HEK293T (cell line): ENCODE measurements at places on chromosomes 4 and X.

- peak; percentile 83 for DNase-seq
Measured at GRCh38 chr4:25159837-25160713, at the start of gene SEPSECS. TSS of gene SEPSECS (minus strand) at chr4:25160449. CDS start at chr4:25160369, 80 bp downstream.

DNA sequence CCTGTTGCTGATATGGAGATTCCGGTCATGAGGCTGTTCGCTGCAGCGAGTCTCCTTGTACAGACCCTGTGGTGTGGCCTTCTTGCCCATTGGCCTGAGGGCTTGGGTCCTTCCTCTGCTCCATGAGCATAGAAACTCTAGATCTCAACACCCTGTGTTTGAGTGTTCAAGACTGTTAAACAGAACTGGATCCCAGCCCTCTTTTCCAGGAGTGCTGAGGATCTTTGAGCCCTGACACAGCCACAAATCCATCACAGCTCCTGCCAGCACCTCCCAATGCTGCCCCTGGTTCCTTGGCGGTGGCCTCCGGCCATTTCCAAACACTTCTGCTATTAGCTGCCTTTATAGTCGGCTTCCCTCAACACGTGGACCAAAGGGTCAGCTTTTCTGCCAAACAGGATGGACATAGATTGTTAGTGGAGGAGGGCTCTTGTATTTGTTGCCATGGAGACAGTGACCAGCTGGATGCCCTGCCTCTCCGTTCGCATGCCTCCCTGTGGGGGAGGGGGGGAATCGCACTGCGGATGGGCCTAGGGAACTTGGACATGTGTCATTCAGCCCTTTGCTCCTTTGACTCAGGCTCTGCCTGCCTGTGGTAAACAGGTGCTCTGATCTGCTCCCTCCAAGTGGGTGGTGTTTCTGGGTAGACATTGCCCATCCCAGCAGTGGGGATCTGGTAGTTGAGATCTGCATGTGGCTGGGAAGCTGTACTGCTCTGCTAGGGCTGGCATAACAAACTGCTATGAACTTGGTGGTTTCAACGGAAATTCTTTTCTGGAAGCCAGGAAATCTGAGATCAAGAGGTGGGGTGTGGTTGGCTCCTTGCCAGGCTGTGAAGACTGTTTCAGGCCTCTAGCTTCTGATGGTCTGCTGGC lies 6.9 kb upstream of the WDR1 start:
- DNase-seq, result no peak

GRCh38 chr4:124295413-124295812 lies 417.1 kb downstream of the ANKRD50 start:
- DNase-seq, result no peak

GRCh38 chr4:26613237-26613636 lies 29.4 kb downstream of the TBC1D19 start:
- no peak for DNase-seq

- no peak for DNase-seq
Measured at GRCh38 chrX:20432048-20432447, 165.3 kb upstream of the RPS6KA3 start.

- no peak for DNase-seq
Measured at GRCh38 chr4:108227923-108228322, 59.2 kb upstream of the LEF1 start.

GRCh38 chr4:177729681-177730080 lies 287.4 kb upstream of the AGA start:
- no peak for DNase-seq

GRCh38 chr4:176479767-176480166 lies 160.0 kb downstream of the SPCS3 start:
- DNase-seq, result no peak

GRCh38 chrX:116961872-116962582 lies 499.3 kb upstream of the CT83 start:
- DNase-seq, result no peak

GRCh38 chrX:36753602-36754001 lies 254.6 kb upstream of the FAM47C start:
- DNase-seq, result no peak

- DNase-seq, result no peak
Measured at GRCh38 chrX:109294097-109294814, 187.6 kb downstream of the GUCY2F start.

- no peak for DNase-seq
Measured at GRCh38 chrX:17519358-17519757, 144.4 kb downstream of the NHS start.

DNA sequence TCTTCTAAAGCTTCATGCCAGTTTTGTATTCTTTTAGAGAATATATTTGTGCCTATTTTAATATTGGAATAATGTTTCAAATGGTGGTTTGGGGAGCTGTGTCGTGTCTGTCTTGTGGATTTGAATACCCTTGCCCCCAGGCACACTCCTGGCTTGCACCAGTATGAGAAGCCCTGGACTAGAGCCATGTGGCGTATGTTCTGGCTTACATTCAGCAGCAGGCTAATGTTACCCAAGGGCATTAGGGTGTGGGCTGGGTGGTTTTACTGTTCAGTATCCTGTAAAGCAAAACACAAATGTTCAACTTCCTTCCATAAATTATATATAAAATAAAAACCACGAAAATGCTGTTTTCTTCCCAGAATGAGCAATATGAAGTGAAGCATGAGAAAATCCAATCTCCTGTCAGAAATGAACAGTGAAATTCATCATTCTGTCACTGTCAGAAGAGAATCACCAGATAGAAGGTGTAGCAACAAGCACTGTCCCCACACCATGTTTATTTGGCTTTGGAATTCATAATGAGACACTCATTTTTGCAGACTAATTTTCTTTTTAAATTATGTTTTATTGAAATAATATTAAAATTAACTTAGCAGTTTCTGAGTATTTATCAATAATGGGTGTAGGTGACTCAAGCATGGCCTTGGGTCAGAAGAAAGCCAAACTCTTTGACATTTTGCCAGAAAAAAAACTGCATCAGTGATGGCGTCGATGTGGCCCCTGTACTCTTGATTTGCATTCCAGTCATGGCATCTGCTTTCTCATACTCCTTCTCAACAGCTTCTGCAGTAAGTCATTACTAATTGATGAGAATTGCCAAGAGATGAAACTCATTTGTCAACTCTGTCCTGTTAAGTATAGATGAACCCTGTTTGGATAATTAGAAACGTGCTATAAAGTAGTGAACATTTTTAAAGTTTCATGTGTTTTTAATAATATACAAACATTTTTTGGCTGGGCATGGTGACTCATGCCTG lies 43.8 kb downstream of the WWC2 start:
- peak; percentile 15 for DNase-seq

- DNase-seq, result no peak
Measured at GRCh38 chr4:109123951-109124350, 178.5 kb downstream of the COL25A1 start.

DNA sequence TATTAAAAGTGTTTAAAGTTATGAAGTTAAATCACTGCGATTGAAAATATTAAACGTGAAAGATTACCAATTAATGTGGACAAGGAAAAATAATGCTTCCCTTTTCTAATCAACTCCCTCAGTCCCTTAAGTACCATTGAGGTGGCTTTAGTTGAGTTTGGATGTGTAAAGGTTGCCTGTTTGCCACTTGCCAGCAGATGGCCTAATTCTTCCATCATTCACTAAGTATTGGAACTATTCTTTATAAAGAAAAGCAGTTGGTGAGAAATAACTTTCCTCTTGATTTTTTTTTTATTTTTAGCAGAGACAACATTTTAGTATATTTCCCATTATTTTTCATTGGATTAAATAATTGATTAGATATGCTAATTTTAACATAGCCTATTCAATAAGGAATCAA lies 295.9 kb upstream of the TACR3 start:
- DNase-seq, result peak; percentile 9

DNA sequence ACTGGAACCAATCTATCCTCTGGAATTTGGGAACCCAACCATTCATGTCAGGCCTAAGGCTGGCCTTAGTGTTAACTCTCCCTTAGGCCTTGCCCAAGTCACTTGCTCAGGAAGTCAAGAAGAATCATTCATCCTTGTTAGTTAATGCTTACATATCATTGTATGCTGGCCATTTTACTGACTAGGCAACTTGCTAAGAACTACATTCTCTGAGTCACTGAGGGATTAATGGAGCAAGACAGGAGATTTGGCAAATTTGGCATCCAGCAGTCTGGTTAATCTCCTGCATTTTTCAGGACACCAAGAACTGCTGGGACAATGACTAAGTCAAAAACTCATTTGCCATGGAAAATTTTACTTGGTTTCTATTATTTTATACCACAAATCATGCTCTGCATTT lies 115.8 kb upstream of the DDIT4L start:
- no peak for DNase-seq

GRCh38 chr4:35725131-35725530 lies 519.2 kb downstream of the ARAP2 start:
- DNase-seq, result no peak

GRCh38 chrX:18457000-18457399 lies 31.6 kb downstream of the CDKL5 start:
- DNase-seq, result no peak

DNA sequence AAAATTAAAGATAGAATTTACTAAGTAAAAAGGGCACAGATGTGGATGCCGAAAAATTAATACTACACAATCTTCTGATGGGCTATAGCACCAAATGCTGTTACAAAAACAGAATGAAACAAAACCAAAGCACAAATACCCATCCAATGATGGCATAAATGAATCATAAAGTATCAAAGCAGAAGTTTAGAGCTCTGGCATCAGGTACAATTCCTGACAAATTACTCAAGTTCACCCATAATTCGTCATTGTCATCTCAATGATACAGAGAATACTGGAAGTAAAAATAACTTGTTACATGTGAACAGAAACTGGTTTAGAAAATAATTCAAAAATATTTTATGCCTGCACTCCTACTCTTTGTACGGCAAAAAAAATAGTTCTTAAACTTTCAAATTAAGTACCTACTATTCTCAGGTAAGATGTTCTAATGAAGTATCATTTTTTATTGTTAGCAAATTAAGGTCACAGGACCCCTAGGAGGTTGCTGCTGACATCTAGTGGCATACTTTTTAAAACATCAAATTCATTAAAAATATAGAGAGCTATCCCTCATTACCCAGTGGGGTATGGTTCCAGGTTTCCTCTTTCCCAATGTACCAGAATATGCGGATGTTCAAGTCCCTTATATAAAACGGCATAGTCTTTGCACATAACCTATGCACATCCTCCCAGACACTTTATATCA lies 126.1 kb downstream of the INPP4B start:
- DNase-seq, result no peak

- DNase-seq, result no peak
Measured at GRCh38 chrX:111035991-111036390, 60.0 kb upstream of the PAK3 start.

DNA sequence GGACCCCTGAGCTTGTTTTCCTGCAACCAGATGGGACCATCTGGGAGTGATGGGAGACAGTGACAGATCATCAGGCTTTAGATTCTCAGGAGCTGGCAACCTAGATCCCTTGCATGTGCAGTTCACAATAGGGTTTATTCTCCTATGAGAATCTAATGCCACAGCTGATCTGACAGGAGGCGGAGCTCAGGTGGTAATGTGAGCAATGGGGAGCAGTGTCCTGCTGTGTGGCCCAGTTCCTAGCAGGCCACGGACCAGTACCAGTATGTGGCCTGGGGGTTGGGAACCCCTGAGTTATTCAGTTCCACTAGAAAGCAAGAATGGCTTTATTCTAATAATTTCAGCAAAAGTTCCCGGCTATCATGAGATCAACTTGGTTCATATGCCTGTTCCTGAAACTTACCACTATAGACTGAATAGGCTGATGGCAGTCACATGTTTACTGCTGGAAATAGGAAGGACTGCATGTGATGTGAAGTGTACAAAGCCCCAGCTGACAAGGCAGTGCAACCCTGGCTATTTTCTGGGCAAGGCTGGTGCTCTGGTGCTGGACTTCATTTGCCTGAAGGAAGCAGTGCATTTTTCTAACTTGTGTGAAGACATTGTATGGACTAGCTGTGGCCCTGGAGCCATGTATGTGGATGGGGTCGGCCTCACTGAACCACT lies 107.2 kb downstream of the SPRY1 start:
- no peak for DNase-seq

DNA sequence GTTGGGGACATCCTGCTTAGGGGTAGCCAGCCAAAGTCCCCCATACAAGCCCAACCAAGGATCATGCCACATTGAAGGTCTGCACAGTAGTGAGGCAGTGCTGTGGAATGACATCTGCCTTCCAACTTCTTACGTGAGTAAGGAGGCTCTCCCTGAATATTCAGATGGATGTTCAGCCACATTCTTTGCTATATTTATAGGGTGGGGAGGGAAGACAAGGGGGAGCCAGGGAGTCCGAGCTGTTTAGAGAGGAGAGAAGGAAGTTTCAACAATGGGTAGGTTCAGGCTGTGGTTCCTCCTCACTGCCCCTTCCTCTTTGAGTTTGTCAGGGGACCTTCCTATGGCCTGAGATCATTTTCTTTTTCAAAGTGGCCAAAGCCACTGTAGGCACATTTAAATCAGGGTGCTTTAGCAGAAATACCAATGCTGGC lies 29.8 kb downstream of the MSN start:
- no peak for DNase-seq

- DNase-seq, result no peak
Measured at GRCh38 chr4:5527211-5527610, 181.1 kb downstream of the EVC2 start.

GRCh38 chr4:38957261-38957815 lies 74.9 kb downstream of the TMEM156 start:
- no peak for DNase-seq

DNA sequence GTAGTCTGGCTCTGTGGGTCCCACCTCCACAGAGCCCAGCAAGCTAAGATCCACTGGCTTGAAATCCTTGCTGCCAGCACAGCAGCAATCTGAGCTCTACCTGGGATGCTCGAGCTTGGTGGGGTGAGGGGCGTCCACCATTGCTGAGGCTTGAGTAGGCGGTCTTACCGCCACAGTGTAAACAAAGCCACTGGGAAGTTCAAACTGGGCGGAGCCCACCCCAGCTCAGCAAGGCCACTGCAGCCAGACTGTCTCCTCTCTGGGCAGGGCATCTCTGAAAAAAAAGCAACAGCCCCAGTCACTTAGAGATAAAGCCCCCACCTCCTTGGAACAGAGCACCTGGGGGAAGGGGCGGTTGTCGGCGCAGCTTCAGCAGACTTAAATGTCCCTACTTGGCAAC lies 243.2 kb upstream of the POF1B start:
- no peak for DNase-seq

DNA sequence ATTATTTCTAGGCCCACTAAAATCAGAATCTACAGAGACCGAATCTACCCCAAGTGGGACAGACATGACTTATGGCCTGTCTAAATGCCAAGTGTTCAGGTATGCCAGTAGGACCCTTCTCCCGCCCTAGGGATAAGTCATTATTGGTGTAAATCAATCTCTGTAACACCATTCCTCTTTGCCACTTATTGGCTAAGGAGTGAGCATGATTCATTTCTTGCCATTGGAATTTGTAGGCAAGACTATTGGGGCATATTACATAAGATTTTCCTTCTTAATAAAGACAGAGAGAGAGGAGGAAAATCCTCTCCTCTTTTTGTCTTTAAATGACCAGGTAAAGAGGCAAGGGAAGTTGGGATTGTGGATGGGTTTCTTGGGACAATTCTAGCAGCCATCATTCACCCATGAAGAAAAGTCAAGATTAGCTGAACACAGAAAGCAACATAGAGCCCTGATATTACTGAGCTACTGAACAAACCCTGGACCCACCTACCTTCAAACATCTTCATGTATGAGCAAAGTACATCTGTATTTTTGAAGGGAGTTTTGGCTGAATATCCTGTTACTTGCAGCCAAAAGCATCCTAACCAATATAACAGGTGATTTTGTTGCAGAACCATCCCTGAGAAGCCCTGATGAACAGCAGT lies 2.6 kb downstream of the SLC9B2 start:
- no peak for DNase-seq
